ENCODE measurements at places on chromosomes 7 and 10.

DNA sequence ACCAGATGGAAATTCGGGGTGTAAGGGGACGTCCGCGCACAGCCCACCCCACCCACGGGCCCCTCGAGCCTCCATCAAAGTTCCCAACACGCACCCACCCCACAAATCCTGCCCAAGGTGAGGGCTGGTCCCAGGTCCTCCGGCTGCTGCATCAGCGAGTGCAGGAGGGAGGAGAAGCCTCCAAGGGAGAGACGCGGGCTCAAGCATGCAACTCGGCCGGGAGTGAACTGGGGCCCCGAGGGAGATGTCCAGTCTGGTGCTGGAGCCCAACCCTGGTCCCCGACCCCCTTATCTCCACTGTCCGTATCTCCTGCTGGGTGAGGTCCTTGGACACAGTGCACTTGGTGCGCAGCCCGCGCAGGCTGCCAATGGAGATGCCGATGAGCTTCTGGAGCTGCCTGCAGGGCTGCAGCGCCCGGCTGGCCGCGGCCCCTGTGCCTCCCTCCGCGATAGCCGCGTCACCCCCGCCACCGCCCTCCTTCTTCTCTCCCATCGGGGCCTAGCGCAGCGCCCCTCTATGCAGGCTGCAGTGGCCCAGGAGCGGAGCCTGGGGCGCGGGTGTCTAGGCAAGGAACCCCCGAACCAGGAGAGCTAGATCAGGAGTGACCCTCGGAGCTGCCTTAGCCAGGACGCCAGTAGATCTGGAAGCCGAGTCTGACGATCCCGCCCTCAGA, 489.2 kb downstream of the ZNF33B start:
- peak; percentile 11 for DNase-seq

DNA sequence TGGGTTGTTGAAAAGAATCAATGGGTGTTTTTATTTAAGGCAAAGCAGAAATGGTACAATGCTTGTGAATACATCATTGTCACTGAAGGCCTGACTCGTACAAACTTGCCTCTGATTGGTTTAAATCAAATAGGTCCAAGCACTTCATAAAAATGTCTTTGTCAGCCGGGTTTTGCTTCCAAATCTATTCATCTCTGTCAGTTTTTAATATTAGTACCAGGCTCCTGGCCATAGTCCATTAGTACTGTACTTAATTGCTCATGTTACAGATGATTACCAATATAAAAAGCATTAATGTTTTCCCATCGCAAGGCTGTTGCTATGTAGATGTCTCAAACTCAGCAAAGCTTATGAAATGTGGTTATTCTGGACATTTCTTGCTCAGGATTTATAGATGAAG, 171.9 kb downstream of the ARID5B start:
- DNase-seq = no peak

DNA sequence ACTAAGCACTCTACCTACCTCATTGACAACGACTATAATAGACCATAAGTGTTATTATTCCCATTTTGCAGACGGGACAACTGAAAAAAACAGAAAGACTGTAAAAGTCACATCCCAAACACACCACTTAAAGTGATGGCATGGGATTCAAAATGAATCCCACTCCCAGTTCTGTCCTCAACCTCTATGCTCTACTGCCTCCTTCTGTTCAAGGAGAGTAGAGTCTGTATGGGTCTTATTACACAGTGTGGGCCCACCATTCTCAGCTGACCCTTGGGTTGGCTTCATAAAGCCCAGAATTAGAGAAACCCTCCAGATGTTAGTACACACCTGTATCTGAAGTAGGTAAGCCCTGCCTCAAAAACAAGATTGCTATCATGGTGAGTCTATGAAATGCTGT, 102.2 kb downstream of the GRM8 start:
- no peak for DNase-seq

DNA sequence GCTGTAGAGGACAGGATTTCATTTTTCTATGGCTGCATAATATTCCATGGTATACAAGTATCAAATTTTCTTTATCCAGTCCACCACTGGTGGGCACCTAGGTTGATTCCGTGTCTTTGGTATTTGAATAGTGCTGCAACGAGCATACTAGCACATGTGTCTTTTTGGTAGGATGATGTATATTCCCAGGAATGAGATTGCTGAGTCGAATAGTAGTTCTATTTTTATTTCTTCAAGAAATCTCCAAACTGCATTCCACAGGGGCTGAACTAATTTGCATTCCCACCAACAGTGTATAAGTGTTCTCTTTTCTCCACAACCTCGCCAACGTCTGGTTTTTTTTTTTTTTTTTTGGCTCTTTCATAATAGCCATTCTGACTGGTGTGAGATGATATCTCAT, 550.0 kb downstream of the REEP3 start:
- no peak for DNase-seq

DNA sequence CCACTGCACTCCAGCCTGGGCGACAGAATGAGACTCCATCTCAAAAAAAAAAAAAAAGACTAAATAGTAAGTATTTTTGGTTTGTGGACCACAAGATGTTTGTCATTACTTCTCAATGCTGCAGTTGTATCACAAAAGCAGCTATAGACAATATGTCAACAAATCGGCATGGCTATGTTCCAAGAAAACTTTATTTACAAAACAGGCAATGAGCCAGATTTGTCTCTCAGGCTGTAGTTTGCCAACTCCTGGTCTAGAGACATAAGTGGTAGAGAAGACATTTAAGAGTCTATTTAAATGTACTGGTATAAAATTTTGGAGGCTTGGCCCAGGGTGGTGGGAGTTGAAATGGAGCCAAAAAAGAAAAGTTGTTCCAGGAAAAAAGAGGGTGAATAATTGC, 185.8 kb downstream of the SORCS1 start:
- no peak for DNase-seq

GRCh38 chr10:71990706-71991269, 26.6 kb downstream of the CHST3 start:
- DNase-seq = no peak

DNA sequence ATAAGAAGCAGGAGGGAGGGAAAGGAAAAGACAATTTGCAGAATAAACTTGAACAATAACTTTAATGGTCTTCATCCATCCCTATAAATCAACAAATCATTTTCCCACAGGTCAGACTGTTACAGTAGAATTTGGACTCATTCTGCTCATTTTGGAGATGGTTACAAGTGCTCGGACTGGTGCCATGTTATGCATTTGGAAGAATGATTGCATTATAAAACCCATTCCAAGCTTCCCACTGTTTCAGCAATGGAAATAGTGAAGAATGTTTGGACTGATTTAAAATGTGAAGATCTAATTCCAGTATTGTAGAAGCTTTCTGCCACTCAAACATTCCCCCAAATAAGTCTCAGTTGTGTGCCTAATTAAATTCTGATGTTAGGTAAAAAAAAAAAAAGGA, 99.7 kb upstream of the ZEB1 start:
- no peak for DNase-seq

GRCh38 chr7:143280566-143280965, 4.2 kb upstream of the TMEM139 start:
- DNase-seq = no peak

GRCh38 chr7:156141941-156142340, 329.7 kb upstream of the SHH start:
- DNase-seq = no peak

GRCh38 chr7:77791336-77791735, 6.9 kb downstream of the TMEM60 start:
- no peak for DNase-seq

- no peak for DNase-seq
These were observed 90.1 kb upstream of the PIK3CG start for GRCh38 chr7:106774768-106775551.

- no peak for DNase-seq
These were observed 40.2 kb downstream of the PRTFDC1 start for GRCh38 chr10:24912215-24912614.

GRCh38 chr7:7706101-7706511, 12.3 kb downstream of the RPA3 start:
- no peak for DNase-seq

DNA sequence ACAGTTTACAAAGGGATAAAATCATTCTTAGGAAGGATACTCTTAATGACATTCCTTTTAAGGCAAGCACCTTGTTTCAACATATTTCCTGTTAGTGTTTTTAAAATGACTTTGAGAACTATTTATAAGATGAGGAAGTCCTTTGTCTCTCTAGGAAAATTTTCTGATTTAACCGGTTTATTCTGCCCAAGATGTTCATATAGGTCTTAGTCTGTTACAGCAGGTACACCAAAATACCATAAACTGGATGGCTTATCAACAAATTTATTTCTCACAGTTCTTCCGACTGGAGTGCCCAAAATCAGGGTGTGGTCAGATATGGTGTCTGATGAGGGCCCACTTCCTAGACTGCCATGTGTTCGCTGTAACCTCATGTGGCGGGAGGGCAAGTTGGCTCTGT, 77.9 kb downstream of the GSAP start:
- no peak for DNase-seq

DNA sequence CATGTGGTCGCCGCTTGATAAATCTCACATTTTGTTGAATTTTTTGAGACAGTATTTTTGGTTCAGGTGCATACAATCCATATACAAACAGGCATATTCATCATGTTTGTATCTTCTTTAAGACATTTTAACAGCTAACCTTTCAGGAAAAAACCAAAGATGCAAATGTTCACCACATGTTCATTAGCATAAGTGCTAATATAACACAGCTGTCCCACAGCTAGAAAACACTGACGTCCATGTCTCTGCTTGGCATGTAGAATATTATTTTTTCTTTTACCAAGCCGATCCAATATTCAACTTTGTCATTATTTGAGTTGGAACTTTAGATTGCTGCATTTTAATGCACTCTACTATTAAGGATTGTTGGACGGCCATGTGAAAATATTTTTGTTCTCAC, 31.2 kb downstream of the BMPER start:
- no peak for DNase-seq

DNA sequence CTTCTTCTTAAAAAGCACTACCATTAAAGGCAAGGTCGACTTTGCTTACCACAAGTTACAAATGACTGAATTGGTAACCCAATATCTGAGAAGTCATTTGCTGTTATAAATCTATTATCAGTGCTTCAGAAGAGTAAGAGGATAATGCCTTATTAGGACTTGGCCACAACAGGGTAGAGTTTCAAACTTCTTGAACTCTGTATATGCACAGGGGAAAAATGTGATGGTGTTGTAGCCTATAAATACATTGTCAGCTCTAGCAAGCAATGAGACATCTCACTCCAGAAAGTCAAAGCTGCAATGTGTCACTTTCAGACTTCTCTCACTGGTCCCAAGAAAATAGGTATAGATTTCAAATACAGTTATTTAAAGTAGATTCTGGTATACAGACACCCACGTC, 9.3 kb downstream of the TFEC start:
- DNase-seq = no peak

DNA sequence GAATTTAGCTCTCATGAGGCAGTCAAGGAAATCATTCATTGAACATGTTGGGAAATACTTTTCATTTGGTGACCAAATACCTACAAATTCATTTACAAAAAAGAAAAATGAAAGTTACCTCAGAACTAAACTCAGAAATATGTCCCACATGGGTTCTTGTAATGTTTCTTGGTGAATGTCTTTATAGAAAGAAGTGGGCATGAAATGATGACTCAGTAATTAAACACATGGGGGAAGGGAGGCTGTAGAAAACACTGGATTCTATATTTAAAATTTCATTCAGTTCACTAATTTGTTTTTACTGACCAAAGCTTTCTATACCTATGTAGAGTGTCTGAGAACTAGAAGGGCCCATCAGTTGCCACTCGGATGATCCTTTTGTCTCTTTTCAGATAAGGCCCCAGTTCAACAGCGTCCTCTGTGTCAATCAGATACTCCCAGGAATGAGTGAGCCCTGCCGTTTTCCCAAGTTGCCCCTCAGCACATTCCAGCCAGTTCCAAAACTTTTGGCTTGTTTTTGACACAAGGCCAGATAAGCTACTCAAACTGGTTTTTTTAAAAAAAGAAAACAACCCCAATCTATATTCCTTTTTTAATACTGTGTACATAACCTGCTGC, 49.3 kb upstream of the AGBL3 start:
- DNase-seq = no peak

DNA sequence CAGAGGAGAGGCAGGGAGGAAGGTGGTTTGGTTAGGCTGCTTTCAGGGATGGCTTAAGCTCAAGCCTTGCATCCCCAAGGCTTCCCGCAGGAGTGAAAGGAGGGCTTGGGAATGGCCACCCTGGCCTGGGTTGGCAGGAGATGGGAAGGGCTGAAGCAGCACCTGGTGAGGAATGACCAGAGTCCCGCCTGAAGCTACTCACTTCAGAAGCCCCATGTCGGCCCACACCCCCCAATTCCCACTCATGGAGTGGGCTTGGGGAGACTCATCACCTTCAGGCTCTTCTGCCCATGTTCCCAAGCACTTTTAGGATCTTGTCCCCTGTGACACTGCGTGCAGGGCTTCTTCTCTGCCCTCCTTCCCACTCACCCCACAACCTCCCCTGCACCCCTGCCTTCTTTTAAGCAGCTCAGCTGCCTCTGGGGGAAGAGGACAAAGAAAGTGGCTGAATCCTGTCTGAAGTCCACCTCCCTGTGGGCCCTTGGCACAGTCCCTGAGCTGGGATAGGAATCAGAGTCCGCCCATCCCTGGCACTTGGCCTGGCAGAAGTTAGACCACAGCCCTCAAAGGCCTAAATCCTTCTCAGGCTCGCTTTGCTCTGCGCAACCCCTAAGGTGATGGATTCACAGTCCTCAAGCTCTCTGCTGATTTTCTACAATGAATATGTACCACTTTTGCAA, 16.5 kb downstream of the RGR start:
- DNase-seq = no peak

DNA sequence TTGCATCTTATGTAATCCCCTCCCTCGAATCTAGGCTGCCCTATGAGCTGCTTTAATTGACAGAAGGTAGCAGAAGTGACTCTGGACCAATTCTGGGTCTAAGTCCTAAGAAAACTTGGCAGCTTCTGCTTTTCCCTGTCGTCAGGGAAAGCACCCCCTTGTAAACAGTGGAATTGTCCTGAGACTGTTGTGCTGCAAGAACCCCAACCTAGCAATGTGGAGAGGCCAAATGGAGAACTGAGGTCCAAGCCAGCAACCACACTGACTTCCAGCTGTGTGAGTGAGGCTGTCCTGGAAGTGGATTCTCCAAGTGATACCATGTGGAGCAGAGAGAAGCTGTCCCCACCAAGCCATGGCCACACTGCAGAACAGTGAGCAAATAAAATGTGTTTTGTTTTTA, 75.5 kb downstream of the ARHGAP22 start:
- no peak for DNase-seq

GRCh38 chr10:15370856-15371701, at the start of gene FAM171A1:
TSS of gene FAM171A1 (minus strand) at chr10:15371289. CDS start at chr10:15371052, 237 bp downstream.
- DNase-seq = peak; percentile 62

DNA sequence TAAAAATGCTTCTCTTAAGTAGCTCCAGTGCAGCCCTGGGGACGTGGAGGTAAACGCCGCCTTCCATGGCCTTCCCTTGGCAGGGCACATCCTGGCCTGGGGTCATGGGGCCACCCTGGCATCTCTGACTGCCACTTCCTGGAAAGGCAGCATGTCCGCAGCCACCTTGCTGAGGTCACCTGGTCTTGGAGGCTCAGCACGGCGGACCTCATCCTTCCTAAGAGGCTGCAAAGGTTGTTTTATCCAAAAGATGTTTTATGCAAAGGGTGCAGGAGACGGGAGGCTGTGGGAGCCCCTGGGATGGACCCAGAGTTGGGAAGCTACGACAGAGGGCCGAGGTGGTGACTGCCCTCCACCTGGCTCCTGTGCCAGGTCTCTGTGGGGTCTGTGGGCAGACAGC, 106.0 kb downstream of the TCERG1L start:
- DNase-seq = no peak
